ENCODE measurements at places on chromosomes 6 and 20. TPM values are rescaled to one million over a fixed set of nuclear protein-coding genes. Genes with fewer than 3 reads are reported as not detected.

- DNase-seq, result no peak
Observed at GRCh38 chr20:40370800-40371199, 318.2 kb downstream of the MAFB start.

GRCh38 chr20:23248461-23248882 is 102.1 kb upstream of the NXT1 start:
- no peak for DNase-seq

- DNase-seq, result no peak
Observed at GRCh38 chr20:32522776-32523612, 62.1 kb downstream of the NOL4L start.

DNA sequence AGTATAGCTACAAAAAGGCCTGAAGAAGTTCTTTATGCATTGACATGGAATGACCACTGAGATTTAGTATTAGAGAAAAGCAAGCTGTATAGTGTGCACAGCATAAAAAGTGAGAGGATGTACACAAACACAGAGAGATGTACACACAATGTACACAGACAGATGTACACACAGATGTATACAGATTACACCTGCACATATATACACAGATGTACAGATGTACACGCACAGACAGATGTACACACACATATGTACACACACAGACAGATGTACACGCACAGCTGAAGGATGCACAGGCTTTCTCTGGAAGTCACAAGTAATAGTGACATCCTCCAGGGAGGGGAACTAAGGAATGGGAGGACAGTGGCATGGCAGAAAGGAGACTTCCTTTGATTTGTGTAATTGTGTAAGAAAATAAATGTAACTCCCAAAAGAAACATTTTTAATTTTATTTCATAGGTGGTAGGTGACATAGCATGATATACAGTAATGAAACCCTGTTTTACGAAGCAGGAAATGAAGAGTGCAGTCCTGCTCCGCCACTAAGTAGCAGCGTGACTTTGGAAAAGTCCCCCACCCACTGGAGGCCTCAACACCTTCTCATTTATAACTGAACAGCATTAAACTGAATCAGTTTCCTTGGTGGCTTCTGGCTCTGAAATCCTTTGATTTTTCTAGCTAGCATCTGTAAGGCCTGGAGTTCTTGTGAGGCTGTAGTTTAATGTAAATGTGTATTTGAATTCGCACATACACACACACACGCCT is 14.1 kb downstream of the NFATC2 start:
- no peak for DNase-seq

DNA sequence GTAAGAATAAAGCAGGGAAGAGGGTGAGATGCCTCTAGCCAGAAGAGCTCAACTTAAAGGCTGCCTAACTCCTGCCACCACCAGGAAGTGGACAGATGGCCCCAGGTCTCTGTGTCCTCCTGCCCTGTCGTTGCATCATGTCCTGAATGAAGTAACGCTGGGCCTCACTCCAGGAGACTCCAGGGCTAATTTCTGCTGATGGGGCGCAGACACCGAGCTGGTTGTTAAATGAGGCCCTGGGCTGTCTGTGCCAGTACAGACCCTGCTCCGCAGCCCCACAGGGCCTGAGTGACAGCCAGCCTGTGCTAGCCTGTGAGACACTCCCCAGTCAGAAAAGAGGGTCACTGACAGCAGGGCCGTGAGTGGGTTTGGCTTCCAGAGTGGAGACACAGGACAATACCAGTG is 6.5 kb downstream of the IP6K3 start:
- no peak for DNase-seq

DNA sequence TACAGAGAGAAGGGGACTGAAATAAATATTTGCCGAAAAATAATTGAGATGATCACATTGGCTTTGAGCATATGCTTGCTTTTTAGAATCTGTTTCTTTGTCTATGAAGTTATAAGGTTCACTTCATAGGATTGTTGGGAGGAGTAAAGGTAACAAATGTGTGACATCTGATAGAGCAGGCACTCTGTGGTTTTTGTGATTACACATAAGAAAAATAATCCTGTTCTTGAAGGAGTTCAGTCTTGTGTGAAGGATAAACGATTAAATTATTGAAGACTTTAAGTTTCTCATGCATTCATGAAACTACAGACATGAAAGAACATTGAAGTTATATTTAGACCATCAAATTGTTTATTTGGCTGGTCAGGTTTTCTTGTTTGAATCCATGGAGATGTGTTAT is 45.0 kb downstream of the QKI start:
- DNase-seq, result no peak

- no peak for DNase-seq
Observed at GRCh38 chr6:35084041-35084491, 57.1 kb downstream of the TCP11 start.

GRCh38 chr6:56241124-56241802 is 6.1 kb downstream of the COL21A1 start:
- no peak for DNase-seq

DNA sequence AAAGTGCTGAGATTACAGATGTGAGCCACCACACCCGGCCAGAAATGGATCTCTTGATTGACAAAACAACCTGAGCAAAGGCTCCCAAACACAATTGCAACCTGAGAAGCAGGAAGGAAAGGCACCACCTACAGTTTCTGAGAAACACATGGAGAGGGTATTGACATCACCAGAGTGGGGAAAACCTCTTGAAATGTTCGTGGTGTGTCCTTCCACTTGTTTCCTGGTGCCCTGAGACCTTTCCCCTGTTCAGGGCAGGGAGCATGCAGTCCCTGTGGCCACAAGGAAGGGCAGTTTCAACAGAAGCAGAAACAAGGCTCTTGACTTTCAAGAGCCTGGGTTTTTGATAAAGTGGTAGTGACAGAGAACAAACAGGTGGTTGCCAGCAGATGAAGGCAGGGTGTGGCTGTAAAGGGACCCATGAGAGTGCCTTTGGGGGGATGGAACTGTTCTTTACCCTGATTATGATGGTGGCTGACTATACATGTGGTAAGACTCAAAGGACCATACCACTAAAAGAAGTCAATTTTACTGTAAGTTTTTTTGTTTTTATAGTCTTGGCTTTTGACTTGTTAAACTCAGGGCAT is 3.2 kb upstream of the BPIFA1 start:
- DNase-seq, result no peak

GRCh38 chr6:111260570-111261298 is 173.4 kb downstream of the SLC16A10 start:
- DNase-seq, result no peak

GRCh38 chr6:100300221-100300736 is 164.4 kb downstream of the SIM1 start:
- DNase-seq, result no peak

DNA sequence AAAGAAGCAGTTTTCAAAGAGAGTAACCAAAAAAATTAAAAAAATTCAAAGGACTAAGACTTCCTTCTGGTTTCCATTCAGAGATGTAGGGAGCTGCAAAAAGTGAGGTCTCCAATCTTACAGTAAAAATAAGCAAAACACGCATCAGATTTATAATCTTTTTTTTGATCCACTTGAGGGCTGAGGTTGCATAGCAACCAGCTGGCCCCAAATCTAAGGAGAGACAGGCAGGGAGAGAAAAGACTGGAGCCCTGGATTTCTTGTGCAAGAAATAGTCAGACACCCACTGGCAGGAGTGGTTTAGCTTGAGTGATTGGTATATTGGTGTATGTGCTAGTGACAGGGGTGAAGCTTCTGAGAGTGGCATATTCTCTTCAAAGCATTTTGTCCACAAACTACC is 135.9 kb upstream of the FUT9 start:
- no peak for DNase-seq

GRCh38 chr6:54441020-54441419 is 132.8 kb downstream of the TINAG start:
- no peak for DNase-seq

DNA sequence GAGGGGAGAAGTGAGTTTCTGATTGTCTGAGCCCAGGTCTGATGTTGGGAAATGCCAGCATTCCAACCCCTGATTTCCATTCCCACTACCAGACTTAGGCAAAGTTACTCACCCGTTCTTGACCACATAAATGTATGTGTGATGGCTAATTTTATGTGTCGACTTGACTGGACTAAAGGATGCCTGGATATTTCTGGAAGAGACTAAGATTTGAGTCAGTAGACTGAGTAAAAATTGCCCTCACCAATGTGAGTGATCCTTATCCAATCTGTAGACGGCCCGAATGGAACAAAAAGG is 95.8 kb upstream of the TAB2 start:
- no peak for DNase-seq

- no peak for DNase-seq
Observed at GRCh38 chr6:158086504-158087223, 81.4 kb downstream of the SERAC1 start.

DNA sequence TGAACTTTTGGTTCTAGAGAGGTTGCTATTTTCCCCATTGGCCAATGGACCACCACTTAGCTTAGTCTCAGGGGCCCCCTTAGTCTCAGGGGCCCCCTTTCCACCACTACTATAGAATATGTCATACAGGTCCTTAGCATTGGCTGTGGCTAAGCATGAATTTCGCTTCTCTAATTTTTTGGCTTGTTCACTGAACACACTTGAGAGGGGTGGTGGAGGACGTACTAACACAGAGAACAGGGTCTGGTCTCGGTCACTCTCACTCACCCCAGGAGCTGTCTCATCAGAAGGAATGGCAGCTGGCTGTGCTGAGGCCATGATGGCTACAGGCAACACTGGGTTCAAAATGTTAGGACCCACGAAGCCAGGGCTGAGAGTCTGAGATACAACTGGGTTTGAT is 30.3 kb downstream of the ZNF318 start:
- no peak for DNase-seq

- DNase-seq, result no peak
Observed at GRCh38 chr20:11158146-11158545, 484.3 kb upstream of the JAG1 start.

GRCh38 chr20:54590856-54591255 is 115.5 kb downstream of the DOK5 start:
- no peak for DNase-seq

DNA sequence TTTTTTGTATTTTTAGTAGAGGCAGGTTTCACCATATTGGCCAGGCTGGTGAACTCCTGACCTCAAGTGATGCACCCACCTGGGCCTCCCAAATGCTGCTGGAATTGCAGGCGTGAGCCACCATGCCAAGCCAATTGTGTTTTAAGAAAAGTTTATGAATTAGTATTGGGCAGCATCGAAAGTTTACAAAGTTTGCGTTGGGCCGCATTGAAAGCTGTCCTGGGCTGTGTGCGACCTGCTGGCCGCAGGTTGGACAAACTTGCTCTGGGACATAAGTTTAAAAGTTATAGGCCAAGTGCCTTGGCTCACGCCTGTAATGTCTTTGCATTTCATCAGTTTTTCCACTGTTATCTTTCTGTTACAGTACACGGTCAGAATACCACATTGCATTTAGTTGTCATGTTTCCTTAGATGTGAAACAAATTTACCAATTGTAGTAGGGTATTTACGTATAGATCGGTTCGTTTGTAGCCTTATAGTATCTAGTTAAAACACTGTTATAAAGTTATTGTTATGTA is 39.5 kb downstream of the ASXL1 start:
- no peak for DNase-seq

DNA sequence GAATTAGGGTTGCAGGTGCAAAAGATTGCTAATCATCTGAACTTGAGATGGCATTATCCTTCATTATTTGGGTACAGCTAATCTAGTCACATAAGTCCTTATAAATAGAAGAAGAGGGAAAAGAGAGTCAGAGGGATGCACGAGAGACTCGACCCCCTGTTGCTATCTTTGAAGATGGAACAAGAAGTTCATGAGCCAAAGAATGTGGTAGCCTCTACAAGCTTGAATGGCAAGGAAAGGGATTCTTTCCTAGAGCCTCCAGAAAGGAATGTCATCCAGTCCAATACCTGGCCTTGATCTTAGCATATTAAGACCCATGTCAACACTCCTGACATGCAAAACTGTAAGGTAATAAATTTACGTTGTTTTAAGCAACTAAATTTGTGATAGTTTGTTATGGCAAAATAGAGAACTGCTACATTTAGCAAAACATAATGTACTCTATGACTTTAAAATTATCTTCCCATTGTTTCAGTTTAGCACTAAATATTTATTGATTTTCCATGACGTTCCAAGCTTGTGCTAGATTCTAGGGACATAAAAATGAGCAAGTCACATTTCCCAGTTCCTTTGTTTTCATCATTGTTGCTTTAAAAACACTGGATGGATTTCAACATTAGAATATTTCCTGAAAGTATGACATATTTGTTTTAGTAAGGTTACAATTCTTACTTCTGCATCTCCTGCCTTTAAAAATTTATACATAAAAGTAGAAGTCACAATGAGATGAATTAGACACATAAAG is 12.7 kb downstream of the MANEA start:
- DNase-seq, result no peak

GRCh38 chr6:129102741-129103140 is 219.8 kb downstream of the LAMA2 start:
- no peak for DNase-seq

DNA sequence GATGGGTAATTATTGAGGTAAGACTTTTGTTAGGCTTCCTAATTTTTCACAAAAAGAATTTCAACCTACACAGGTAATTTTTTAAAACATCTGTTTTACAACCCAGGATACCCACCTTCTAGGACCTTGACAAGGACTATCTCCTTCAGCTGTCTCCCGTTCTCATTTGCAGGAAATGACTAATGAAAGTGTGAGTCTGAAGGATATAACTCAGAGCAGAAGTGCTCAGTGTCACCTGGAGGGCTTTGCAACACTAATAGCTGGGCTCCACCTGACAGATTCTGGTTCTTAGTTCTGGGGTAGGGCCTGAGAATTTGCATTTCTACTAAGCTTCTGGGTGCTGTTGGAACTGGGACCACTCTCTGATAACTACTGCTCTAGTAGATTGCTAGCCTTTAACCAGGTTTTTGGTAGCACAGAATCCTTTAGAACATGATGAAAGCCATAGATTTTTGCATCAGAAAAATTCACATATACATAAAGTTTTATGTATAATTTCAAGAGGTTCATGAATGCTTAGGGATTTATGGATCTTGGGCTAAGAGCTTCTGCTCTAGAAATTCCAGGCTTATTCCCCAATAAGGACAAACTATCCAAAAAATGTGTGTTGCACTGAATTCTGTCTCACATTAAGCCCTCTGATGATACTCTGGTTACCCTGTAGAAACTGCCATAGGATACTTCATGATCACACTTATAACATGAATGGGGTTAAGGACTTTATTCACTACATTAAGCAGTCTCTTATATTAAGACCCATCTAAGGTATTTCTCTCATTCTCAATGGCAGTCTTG is 30.3 kb downstream of the AK9 start:
- no peak for DNase-seq

- no peak for DNase-seq
Observed at GRCh38 chr20:64148581-64148980, 15.7 kb upstream of the MYT1 start.

DNA sequence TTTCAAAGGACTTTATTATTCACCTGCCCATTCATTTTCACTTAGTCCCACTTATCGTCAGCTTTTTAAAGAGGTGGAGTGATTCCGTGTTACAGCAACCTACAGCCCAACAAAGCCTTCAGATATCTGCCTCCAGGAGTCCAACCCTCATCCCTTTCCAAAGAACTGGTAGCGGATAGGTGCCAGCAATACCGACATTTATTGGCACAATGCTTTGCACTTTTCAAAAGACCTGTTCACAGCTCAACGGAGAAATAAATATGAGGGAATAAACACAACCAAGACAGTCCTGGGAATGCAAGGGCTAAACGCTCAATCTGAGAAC is 819 bp upstream of the MTRF1L start:
- no peak for DNase-seq

Gene FAM83B
- not detected for total RNA-seq

Gene LY6G6C
- not detected for total RNA-seq

Gene BRD2
- total RNA-seq, result 306 TPM

Gene IL17F
- total RNA-seq, result not detected

Gene ERVFRD-1
- not detected for total RNA-seq

Gene HFE
- 0.32 TPM for total RNA-seq

Gene TCP11
- not detected for total RNA-seq

Gene ZBTB12
- total RNA-seq, result 4.8 TPM

Gene TRIM15
- 0.41 TPM for total RNA-seq

Gene TFAP2D
- total RNA-seq, result not detected

Gene RSPO3
- total RNA-seq, result not detected

Data from activated T-helper 2 cell treated with anti-CD3 and anti-CD28 coated beads, Interferon-gamma antibody, Interleukin-2, Interleukin-4, amounts not matched to agents 10 μg/mL and 5 μg/mL and 100 μg/mL, durations not matched to agents 14 hours and 24 hours and 36 hours (primary cell).